GM23248 (cell line): ENCODE measurements at places on chromosomes 6 and 20. TPM values are rescaled to one million over a fixed set of nuclear protein-coding genes. Genes with fewer than 3 reads are reported as not detected.

Gene C20orf202
- total RNA-seq: not detected in 2 replicates

GRCh38 chr6:36757206-36757605 is 59.6 kb downstream of the RAB44 start:
- no peak for DNase-seq

Gene WASF1
- 12.3 and 14.4 TPM in 2 replicates for total RNA-seq

- DNase-seq: no peak
Observed at GRCh38 chr6:14305624-14306023, 188.1 kb downstream of the CD83 start.

Gene RAET1L
- not detected in 2 replicates for total RNA-seq
